ENCODE measurements at places on chromosomes 5 and 9. TPM values are rescaled to one million over a fixed set of nuclear protein-coding genes. Genes with fewer than 3 reads are reported as not detected.

The ADAMTS16 gene
- total RNA-seq, result 2.1 TPM

GRCh38 chr5:172162323-172162986 lies 25.6 kb downstream of the STK10 start:
- no peaks in the 10 kb centered on the region for H3K27me3 ChIP-seq
- H3K4me1 ChIP-seq, result peaks cover 9% of the 10 kb centered on the region

The CTNND2 gene
- 55.7 TPM for total RNA-seq

- no peaks in the 10 kb centered on the region for H3K36me3 ChIP-seq
- DNase-seq, result no peak
- no peak overlapping the region for H3K27ac ChIP-seq
- no peaks in the 10 kb centered on the region for H3K27me3 ChIP-seq
Measured at GRCh38 chr5:156687514-156687913, 162.6 kb upstream of the PPP1R2B start.

DNA sequence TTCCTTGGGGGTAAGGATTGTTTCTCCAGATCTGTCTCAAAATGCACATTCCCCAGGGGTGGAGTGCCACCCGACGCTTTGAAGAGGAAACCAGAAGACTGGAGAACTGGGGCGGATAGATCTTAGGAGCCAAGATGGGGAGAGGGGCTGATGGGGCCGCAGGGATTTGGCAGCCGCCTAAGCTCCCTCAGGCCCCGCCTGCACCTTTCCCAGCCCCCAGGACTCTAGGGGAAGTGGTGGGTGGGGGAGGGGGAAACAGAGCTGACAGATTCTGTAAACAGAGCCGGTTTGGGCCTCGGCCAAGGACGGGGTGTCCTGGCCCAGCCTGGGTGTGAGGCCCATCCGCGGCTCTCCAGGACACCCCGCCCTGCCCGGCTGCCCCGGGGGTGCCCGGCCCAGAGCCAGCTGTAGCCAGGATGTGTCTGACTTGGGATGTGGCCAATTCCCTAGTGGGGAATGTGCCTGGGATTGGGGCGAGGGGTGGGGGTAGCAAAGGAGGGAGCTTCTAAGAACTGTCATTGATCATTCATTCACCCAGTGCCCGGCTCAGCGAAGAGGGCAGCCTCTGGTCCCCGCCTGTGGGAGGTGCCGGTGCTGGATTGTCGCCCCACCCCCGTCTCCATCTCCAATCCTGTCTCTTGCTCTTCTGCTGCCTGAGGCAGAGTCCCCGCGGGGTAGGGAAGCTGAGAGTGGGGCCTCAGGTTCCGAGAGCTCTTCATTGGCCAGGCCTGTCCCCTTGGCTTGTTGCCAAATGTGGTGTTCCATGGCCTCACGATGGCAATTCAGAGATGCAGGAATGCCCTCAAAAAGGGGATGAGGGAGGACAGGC lies 54.8 kb upstream of the CDKN2AIPNL start:
- DNase-seq, result peak; percentile 90
- no peaks in the 10 kb centered on the region for H3K27me3 ChIP-seq
- peak overlapping the region; percentile 0 for H3K4me3 ChIP-seq
- peaks cover 13% of the 10 kb centered on the region for H3K4me1 ChIP-seq
- no peaks in the 10 kb centered on the region for H3K36me3 ChIP-seq

GRCh38 chr5:107671742-107672210 lies 1.0 kb upstream of the EFNA5 start:
- peak overlapping the region; percentile 54 for H3K4me3 ChIP-seq
- DNase-seq, result no peak
- no peak overlapping the region for H3K27ac ChIP-seq
- H3K36me3 ChIP-seq, result no peaks in the 10 kb centered on the region

- H3K27ac ChIP-seq, result no peak overlapping the region
- H3K27me3 ChIP-seq, result no peaks in the 10 kb centered on the region
- no peaks in the 10 kb centered on the region for H3K4me1 ChIP-seq
- no peaks in the 10 kb centered on the region for H3K36me3 ChIP-seq
Measured at GRCh38 chr5:148898413-148899075, 72.1 kb downstream of the ADRB2 start.

DNA sequence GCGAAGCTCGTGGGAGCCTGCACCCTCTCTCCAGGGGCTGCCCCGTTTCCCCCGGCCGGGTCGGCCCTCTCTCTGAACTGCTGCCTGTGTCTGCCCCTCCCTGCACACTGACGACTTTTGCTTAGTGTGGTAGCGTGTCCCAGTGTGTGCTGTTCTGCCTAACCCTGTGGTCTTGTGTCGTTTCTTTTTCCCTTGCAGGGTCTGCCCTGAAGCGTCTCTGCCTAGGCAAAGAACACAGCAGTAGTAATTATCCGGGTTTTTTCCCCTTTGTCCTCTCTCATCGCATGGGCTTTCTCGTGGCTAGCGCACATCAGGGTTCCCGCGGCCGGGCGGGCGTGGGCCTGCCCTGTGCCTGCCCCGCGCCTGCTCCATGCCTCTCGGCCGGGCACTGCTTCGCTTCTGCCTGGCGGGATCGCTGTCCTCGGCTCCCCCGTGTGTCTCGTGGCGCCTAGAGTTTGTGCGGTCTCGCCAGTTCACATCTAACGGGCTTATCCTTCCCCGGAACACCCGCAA lies 122.7 kb downstream of the WNK2 start:
- no peak overlapping the region for H3K4me3 ChIP-seq
- H3K27me3 ChIP-seq, result no peaks in the 10 kb centered on the region
- H3K27ac ChIP-seq, result no peak overlapping the region
- peaks cover 15% of the 10 kb centered on the region for H3K36me3 ChIP-seq
- no peaks in the 10 kb centered on the region for H3K4me1 ChIP-seq

GRCh38 chr5:165459232-165459631 lies 1953.8 kb downstream of the MAT2B start:
- H3K4me1 ChIP-seq, result no peaks in the 10 kb centered on the region
- no peak for DNase-seq
- no peak overlapping the region for H3K27ac ChIP-seq
- no peaks in the 10 kb centered on the region for H3K36me3 ChIP-seq
- no peaks in the 10 kb centered on the region for H3K27me3 ChIP-seq
- H3K4me3 ChIP-seq, result no peak overlapping the region

DNA sequence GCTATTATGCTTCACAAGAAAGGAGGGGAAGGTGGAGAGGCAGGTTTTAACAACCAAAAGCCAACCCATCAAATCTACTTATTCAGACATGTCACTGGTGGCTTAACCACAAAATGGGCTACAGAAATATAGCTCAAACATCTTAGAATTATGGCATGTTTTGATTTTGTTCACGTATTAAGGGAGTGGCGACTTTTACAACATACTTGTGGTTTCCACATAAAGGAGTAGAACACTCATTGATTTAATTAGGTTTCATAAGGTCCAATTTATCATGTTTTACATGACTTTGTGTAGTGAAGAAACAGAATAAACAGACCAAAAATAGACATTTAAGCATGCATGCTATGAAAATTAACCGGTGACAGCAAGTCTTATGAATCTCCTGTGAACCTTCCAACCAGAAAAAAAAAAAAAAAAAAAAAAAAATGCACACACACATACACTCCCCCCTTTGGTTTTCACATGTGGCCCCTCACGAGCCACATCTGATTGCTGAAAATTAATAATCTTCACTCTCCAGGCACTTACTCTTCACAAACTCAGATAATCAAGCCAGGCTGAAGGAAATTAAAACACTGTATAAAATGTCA lies 5.4 kb downstream of the ZNF608 start:
- no peaks in the 10 kb centered on the region for H3K36me3 ChIP-seq
- H3K4me1 ChIP-seq, result peaks cover 20% of the 10 kb centered on the region
- H3K27ac ChIP-seq, result no peak overlapping the region
- no peak overlapping the region for H3K4me3 ChIP-seq
- no peaks in the 10 kb centered on the region for H3K27me3 ChIP-seq

- H3K27me3 ChIP-seq, result no peaks in the 10 kb centered on the region
- no peak overlapping the region for H3K4me3 ChIP-seq
- no peaks in the 10 kb centered on the region for H3K36me3 ChIP-seq
- no peak for DNase-seq
Measured at GRCh38 chr9:34498553-34498952, 24.2 kb downstream of the ENHO start.

DNA sequence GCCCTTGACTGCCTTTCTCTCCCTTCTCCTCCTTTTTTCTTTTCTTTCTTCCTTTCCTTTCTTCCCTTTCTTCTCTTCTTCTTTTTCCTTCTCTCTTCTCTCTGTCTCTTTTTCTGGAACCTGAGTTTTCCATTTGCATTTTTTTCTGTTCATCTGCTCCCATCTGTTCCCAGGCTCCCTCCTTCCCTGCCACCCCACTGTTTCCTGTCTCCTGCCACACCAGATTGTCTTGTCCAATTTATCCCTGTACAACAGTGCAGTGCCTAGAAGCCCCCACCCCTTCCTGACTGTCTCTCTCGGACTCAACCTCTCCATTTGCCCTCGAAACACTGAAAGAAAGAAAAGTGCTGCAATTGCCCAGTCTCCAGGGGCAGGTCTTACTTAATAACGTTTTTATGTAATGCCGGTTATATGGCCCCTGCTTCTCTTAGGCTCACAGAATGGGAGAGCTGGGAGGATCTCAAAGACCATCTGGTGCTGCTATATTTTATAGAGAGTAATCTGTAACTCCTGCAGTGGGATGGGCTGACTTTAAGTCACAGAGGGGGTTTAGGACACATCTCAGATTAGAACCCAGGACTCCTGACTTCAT lies 101.4 kb downstream of the RALGPS1 start:
- H3K36me3 ChIP-seq, result no peaks in the 10 kb centered on the region
- no peaks in the 10 kb centered on the region for H3K4me1 ChIP-seq
- no peaks in the 10 kb centered on the region for H3K27me3 ChIP-seq

DNA sequence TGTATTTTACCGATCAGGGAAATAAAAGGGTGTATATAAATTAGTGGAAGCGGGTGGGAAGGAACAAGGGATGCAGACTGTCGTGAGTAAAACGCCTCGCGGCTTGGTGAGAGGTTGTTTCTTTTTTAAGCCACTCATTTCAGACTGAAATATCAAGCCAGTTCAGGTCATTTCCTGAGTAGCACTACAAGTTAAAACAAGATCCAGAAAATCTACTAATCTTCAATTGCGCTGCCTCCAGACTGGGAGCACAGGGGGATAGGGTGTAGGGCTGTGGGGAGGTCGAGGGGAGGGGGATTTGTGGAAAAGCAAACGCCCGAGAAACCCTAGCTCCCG lies 140.8 kb downstream of the TSSK1B start:
- H3K4me3 ChIP-seq, result peak overlapping the region; percentile 46
- peak overlapping the region; percentile 77 for H3K27ac ChIP-seq
- H3K27me3 ChIP-seq, result no peaks in the 10 kb centered on the region
- H3K4me1 ChIP-seq, result peaks cover 5% of the 10 kb centered on the region

GRCh38 chr5:94524841-94525697 lies 93.3 kb downstream of the KIAA0825 start:
- H3K36me3 ChIP-seq, result no peaks in the 10 kb centered on the region
- no peak for DNase-seq
- no peaks in the 10 kb centered on the region for H3K27me3 ChIP-seq
- no peak overlapping the region for H3K4me3 ChIP-seq
- no peaks in the 10 kb centered on the region for H3K4me1 ChIP-seq
- H3K27ac ChIP-seq, result no peak overlapping the region

The PAEP gene
- not detected for total RNA-seq

GRCh38 chr9:115002371-115003120 lies 72.2 kb upstream of the TNFSF8 start:
- H3K4me3 ChIP-seq, result no peak overlapping the region
- H3K4me1 ChIP-seq, result no peaks in the 10 kb centered on the region
- DNase-seq, result no peak
- H3K36me3 ChIP-seq, result no peaks in the 10 kb centered on the region
- no peaks in the 10 kb centered on the region for H3K27me3 ChIP-seq

DNA sequence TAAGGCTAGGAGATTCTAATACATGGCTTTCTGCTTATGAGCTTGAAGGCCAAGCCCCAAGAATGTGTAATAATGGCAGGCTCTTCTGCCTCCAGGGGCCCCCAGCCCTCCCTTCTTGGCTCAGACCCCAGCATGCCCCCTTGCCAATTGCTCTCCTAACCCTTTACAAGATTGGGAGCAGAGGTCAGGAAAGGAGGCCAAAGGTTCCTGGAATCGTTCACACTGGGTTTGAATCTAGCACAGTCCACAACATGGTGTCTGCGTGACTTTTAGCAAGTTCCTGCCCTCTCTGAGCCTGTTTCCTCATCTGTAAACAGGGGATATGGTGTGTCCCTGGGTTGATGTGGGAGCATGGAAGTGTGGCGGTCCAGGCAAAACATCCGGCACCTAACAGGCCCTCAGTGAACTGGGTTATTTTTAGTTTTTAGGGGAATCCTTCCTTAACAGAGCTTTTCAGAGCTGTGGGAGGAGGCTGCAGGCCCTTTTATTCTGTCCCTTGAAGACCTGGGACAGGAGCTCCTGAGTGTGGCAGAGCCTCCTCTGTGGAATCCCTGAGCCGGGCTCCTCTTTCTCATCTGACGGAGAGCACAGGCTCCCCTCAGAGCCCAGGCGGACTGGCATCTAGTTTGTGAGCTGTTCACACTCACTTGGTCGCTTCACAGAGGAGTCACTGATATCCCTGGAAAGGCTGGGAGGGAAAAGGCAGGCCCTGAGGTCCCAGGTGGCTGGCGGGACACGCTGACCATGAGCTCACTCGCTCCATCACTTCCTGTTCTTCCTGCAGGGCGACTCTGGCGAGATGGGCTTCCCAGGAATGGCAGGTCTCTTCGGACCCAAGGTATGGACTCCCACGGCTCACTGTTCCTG lies 23.4 kb upstream of the ORM1 start:
- DNase-seq, result no peak
- H3K27me3 ChIP-seq, result no peaks in the 10 kb centered on the region
- peaks cover 14% of the 10 kb centered on the region for H3K36me3 ChIP-seq
- H3K4me3 ChIP-seq, result no peak overlapping the region

DNA sequence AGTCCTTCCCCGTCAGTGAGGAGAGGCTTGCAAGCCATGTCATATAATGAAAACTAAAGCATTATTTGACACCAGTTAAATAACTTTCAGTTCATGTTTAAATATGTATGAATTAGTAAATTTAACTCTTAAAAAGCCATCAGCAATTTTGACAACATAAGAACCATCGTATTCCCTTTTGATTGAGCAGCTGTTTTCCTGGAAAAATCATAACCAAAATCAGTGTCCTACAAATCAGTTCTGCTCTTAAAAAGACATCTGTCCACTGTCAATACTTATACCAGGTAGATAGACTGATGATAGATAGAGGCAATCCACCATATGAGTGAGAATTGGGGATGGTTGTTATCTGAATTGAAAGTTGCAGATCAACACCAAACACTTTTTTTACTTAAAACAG lies 2.3 kb downstream of the DIRAS2 start:
- no peak for DNase-seq
- H3K4me3 ChIP-seq, result no peak overlapping the region
- no peaks in the 10 kb centered on the region for H3K4me1 ChIP-seq

DNA sequence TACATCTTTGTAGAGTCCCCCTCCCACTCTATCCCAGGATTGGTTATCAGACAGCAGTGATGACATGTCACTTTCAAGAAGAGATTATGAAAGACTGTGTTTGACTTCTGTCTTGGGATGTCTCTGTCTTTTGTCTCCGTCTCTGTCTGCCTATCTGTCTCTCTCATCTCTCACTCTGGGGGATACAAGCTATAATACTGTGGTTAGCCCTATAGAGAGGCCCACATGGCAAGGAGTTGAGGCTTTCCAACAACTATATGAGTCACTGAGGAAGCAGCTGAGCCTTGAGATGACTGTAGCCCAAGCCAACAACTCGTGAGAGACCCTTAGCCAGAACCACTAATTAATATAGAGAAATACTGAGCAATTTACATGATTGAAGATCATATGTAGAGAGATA lies 284.8 kb downstream of the PDE4D start:
- H3K27ac ChIP-seq, result no peak overlapping the region
- H3K27me3 ChIP-seq, result no peaks in the 10 kb centered on the region
- H3K4me3 ChIP-seq, result no peak overlapping the region
- no peak for DNase-seq
- peaks cover 3% of the 10 kb centered on the region for H3K4me1 ChIP-seq

Measured in pancreas (tissue), 10 donors.